ENCODE measurements at places on chromosomes 1 and 21. TPM values are rescaled to one million over a fixed set of nuclear protein-coding genes. Genes with fewer than 3 reads are reported as not detected.

The WNT4 gene
- total RNA-seq, result 1.9 TPM

The ACOT11 gene
- 1.3 TPM for total RNA-seq

The FCRL1 gene
- 0.61 TPM for total RNA-seq

- no peak for DNase-seq
These were observed 6.8 kb upstream of the TADA1 start for GRCh38 chr1:166882893-166883292.

GRCh38 chr1:35111106-35111505, 31.9 kb downstream of the ZMYM1 start:
- no peak for DNase-seq

DNA sequence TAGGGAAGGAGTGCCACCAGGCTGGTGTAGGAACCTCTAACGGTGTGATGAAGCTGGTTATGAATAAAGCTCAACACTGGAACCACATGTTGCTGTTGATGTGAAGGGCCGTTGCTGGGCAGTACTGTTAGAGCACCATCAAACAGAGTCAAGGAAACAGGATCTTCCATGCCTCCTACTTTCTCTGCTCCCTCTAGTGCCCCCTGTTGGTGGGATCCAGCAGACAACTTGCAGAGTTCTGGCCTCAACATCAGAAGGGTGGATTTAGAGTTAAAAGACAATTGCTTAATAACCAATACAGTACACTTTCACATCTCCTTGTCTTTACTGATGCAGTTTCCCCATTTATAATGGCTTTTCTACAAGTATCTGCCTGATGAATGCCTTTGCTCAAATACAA, 336.4 kb downstream of the NTNG1 start:
- no peak for DNase-seq

GRCh38 chr1:30058970-30059369, 664.4 kb downstream of the MATN1 start:
- DNase-seq, result no peak

GRCh38 chr1:204255966-204256365, 42.2 kb upstream of the GOLT1A start:
- no peak for DNase-seq

GRCh38 chr1:47208374-47208850, 18.6 kb upstream of the PDZK1IP1 start:
- DNase-seq, result no peak

GRCh38 chr1:187566354-187566753, 737.6 kb downstream of the PLA2G4A start:
- DNase-seq, result no peak

- no peak for DNase-seq
These were observed 331.4 kb downstream of the VAV3 start for GRCh38 chr1:107633596-107633995.

DNA sequence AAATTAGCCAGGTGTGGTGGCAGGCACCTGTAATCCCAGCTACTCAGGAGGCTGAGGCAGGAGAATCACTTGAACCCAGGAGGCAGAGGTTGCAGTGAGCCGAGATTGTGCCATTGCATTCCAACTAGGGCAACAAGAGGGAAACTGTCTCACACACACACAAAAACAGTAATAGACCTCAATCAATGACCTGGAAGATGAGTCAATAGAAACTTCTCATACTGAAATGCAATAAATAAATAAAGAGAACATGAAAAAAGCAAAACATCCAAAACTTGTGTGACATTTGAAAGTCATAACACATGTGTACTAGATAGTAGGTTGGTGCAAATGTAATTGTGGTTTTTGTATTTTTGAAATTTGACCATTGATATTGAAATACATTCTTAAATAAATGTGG, 1338.5 kb downstream of the AMY1C start:
- DNase-seq, result no peak

DNA sequence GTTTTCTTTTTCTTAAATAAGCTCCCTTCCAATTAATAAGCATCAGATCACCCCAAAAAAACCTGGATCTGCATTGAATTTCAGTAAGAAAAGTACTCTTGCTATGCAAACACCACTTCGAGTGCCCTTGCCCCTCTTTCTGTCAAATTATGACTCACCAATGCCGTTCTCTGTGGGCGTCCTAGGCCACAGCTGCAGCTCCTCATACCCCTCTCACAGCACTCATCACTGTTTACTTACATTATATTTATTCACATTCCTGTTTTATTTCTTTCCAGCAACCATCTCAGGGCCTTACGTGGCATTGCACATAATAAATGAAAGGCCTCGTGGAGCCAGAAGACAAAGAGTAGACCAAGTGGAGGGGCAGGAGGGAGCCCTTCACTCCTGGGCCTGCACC, 99.1 kb upstream of the CTTNBP2NL start:
- DNase-seq, result no peak

DNA sequence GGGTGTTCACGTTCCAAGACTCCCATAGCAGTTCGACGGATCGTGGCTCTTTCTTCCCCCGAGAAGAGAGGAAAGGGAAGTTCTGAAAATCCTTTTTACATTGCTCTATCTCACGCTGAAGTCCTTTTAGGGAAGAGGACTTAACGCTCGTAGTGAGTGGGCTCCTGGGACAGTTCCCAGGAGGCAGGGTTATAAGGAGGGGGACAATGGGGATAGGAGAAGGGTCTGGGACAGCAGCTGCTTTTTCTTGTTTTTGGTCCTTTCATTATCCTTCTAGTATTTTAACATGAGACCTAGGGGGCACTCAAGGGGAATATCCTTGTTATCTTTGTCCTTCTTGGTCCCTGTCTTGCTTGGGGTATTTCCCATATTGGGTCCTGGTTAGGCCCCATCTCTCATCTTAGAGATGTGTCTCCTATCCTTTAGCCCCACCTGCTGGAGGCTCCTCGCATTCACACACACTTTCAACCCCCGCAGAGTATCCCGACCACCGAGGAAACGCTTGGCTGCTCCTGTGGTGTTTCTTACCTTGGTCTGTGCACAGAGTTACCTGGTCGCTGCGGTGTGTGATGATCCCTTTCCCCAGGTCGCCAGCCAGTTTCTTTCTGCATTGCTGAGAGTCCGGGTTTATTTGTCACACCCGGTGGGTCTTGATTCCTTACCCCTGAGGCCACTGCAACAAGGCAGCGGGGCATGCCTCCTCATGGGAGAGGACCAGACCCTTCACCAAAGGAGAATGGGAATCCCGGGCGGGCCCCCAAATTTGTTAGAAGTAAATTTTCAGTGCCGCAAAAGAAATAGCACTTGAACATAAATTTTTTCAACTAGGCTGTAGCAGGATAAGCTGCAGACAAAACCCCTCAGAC, 29.7 kb downstream of the SCCPDH start:
- DNase-seq, result peak; percentile 63

DNA sequence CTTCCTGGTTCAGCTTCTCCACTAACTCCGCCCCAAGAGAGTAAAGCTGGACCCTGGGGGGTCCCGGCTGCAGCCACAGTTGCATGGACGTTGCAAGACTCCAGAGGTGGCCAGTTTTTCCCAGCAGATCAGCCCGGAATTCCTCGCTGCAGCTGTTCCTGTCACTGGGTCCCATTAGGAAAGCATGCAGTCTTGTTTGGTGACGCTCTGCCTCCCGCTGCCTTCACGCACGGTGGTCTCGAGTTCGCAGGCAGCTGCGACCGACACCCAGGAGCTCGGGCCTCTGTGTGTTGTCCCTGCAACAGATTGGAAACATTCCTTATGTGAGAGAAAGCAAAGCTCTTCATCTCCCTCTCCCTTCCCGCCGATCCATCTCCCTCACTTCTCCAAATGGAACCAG, 162.8 kb downstream of the PRDM16 start:
- no peak for DNase-seq

DNA sequence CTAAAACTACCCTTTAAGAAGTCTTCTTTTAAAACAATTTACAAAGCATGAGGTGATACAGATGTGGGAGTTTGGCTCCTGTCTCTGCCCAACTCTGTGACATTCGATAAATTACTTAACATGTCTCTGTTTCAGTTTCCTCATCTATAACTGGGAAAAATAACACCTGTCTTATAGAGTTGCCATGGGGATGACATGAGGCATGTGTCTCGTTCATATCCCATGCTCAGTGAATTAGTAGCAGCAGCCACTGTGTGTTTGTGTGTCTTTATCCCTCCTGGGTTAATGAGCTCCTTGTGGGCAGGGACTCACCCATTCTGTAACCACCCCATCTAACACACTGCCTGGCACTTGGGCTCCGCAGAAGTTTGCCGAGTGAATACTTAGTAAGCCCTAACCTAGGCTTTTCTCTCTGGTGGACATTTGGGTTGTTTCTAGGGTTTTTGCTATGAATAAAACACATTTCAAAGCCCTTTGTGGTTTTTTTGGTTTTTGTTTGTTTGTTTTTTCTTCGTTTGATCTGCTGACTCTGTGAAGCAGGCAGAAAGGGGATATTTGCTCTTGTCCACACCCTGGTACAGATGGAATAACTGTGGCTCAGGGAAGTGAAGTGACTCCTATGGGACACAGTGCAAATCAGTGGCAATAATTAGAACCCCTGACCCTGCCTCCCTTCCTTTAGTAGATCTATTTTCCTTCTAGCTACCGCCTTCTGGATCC, 797 bp upstream of the KCNJ9 start:
- no peak for DNase-seq

All from thymus (tissue), 14 donors.